ENCODE measurements at places on chromosomes 5 and 9.
A peak's percentile ranks its signal among the peaks of the same experiment; 100 is the strongest.

DNA sequence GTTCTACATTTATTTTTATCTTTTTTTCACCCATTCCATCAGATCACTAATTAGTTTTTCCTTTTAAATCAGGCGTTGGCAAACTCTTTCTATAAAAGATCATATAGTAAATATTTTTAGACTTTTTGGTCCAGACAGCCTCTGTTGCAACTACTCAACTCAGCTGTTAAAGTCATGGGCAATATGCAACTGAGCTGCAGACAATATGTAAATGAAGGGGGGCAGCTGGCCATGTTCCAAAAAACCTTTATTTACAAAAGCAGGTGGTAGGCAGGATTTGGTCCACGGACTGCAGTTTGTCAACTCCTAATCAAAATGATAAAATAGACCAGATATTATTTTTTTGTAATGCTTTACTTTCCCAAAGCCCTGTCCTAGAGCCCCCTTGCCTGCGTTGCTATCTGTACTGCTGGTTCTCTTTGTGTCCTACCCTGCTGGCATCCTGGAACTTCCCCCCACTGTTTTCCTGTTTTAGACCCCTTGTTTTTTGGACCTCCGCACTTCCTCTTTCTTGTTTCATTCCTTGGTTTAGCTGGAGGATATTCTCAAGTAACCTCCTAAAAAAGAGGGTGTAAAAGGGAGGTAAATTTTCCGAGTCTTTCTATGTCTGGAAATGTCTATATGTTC lies 24.7 kb upstream of the TNFSF8 start:
- DNase-seq = no peak

- peak; percentile 59 for DNase-seq
Measured at GRCh38 chr5:463952-464351, 21.0 kb downstream of the EXOC3 start.

- no peak for DNase-seq
Measured at GRCh38 chr9:35229066-35229778, 67.4 kb downstream of the UNC13B start.

GRCh38 chr9:136686794-136687711 lies at the start of gene AGPAT2:
Gene AGPAT2 (minus strand): TSS chr9:136687457. CDS start chr9:136687357, 100 bp downstream.
- peak; percentile 53 for DNase-seq

- no peak for DNase-seq
Measured at GRCh38 chr9:36874921-36875320, 159.1 kb downstream of the PAX5 start.

DNA sequence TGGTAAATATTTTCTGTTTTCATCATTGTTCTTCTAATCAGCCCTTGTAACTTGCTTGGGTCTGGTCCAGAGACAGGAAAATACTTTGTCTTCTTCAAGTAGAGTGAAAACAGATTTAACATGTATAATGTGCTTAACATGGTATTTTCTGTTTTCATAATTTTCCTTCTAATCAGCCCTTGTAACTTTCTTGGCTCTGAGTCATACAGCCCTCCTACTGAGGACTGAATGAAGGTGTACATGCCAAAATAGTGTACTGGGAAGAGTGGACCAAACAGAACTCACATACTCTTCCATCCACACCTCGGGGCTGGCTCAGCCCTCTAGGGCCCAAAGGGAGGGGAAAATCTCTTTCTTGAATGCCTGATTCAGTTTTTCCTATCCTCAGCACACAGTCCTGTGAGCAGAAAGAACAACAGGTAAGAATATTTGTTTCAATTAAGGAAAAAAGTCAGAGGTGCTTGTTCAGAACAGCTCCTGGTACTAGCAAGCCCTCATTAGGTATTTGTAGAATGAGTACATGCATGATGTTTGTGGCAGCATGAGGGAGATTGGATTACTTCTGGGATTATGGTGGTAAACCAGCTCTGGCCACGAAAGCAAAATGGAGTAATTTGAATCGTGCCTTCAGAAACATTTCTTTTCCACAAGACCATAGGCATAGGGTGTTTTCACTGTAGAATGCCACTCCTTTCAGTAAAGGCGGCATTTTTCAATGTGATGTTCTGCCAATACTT lies 24.2 kb upstream of the MACIR start:
- no peak for DNase-seq

- no peak for DNase-seq
Measured at GRCh38 chr5:35316611-35317274, 86.5 kb upstream of the PRLR start.

DNA sequence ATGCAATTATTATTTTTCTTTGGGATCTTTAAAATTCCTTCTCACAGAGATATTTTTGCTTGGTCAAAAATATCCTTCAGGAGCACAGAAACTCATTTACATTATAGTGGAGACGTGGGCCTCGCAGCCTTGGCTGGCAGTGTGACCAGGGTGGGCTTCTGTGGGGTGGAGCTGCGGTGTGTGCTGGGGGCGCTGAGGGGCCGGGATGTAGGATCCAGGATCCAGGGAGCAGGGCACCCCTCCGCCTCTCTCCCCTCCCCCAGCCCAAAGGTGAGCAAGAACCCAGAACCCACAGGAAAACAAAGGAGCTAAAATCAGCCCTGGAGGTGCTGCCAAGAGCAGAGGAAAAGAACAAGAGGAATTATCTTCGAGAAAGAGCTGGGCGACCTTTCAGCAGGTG lies 79.1 kb upstream of the OLFM1 start:
- no peak for DNase-seq

DNA sequence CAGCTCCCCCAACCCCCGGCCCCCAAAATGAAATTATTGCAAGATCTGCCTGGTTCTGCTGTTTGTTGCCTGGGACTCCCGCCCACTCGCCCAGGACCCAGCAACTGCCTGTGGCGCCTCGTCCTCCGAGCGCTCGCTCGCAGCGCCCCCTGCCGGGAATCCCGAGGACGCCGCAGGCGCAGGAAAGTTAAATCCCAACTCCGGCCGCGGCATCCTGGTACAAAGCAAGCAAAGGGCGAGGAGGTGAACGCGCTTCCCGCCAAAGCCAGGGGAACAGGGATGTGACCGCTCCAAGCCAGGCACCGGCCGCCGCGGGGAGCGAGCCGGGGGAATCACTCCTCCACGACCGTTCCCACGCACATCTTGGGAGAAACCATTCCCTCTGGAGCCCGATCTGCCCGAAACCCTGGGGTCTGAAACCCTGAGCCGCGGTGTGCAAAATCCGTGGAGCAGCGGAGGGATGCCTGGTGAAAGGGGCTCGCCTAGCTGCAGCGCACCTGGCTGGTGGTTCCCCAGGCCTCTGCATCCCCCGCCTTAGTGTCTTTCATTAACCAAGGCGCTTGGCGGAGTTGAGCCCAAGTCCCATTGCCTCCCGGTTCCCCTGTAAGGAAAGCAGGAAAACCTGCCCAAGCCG lies 1.3 kb downstream of the SEMA5A start:
- DNase-seq = peak; percentile 18

Data from activated CD4-positive, alpha-beta T cell treated with anti-CD3 and anti-CD28 coated beads for 24 hours (primary cell).